ENCODE measurements at places on chromosomes 11 and 22.

GRCh38 chr22:30866811-30867271 lies 101.7 kb downstream of the MORC2 start:
- no peak for DNase-seq

DNA sequence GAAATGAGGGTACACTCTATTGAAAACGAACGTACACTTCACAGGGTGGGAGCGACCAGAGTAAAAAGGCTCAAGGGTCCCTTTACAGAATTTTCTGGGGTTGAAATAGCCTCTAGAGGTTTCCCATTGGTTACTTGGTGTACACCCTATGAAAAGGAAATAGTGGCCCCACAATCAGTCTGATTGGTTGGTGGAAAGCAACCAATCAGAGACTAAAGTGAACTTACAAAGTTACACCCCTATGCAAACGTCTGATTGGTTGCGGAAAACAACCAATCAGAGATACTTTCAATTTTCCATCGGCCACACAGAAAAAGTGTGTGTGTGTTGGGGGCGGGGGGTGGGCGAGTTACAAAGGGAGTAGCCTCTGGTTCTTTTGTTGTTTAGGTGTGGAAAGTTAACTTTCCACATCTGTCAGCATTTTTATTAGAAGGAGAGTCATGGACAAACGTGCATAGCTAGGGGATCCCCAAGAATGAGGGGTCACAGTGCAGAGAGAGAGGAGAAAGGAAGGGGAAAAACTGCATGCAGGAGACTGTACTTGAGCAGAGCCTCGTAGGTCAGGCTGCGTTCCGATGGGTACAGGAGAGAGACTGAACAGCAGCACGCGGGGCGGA lies 1152.1 kb downstream of the TBC1D22A start:
- DNase-seq = no peak

- DNase-seq = no peak
These were observed 34.7 kb upstream of the PRR5 start for GRCh38 chr22:44667276-44667675.

- no peak for DNase-seq
These were observed 66.4 kb downstream of the ADAMTS15 start for GRCh38 chr11:130514851-130515250.

DNA sequence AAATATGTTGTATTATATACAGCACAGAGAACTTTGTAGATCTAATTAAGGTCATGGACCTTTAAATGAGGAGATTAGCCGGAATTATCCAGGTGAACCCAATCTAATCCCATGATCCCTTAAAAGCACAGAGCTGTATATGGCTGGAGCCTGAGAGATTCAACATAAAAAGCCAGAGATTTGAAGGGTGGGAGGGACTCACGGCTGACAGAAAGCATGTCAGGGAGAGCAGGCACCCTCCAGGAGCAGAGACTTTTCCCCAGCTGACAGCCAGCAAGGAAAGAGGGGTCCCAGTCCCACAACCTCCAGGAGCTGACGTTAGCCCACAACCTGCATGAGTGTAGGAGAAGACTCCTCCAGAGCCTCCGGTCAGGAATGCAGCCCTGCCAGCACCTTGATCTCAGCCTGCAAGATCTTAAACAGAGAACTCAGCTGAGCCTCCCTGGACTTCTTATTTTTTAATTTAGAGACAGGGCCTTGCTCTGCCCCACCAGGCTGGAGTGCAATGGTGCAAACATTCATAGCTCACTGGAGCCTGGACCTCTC lies 20.0 kb upstream of the ADA2 start:
- no peak for DNase-seq

GRCh38 chr11:28965819-28966218 lies 857.6 kb downstream of the METTL15 start:
- DNase-seq = no peak

DNA sequence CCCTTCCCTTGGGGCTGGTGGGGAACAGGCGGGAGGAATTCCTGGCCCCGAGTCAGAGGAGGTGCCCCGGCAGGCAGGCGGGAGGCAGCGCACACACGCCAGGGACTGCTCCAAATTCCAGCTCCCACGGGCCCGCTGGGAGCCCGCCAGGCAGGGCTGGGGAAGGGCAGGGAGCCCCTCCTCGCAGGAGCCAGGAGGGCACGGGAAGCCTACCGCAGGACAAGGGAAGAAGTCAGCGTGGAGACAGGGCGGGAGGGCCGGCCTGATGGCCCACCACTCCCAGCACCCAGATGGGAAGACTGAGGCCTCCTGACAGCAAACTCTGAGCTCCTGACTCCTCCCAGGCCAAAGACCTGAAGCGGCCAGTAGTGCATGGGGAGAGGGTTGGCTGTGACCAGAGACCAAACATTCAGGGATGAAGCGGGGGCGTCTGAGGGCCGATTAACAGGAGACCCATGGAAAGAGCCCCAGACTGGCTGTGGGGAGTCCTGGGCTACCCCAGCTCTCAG lies 22.4 kb downstream of the RPL3 start:
- DNase-seq = no peak
